Dermis microvascular lymphatic vessel endothelial cell (primary cell): ENCODE measurements at places on chromosomes 16 and 17. TPM values are rescaled to one million over a fixed set of nuclear protein-coding genes. Genes with fewer than 3 reads are reported as not detected.

DNA sequence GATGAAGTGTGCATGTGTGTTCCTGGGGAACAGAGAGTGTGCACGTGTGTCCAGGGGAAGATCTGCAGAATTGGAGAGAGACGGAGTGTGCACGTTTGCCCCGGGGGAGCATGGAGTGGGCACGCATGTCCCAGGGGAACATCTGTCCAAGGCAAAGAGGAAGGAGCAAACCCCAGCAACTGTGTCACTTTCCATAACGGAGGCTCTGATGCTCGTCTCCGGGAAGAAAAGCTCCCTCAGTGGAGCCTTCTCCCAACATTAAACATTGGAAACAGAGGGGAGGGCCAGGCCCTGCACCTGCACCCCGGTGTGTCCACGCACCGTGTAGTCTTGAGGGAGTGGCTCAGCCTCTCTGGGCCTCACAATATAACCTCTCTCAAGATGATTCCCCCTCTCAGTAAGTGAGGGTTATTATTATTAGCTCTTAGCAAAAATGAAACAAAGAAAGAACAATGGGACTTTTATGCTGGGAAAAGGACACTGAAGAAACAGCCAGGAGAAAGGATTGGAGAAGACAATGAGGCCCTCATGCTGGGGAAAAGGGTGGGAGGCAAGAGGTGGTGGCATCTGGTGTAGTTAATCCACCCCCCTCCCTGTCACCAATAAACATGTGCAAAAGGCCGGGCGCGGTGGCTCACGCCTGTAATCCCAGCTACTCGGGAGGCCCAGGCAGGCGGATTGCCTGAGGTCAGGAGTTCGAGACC, 7.6 kb downstream of the RAB40B start:
- DNase-seq = no peak

DNA sequence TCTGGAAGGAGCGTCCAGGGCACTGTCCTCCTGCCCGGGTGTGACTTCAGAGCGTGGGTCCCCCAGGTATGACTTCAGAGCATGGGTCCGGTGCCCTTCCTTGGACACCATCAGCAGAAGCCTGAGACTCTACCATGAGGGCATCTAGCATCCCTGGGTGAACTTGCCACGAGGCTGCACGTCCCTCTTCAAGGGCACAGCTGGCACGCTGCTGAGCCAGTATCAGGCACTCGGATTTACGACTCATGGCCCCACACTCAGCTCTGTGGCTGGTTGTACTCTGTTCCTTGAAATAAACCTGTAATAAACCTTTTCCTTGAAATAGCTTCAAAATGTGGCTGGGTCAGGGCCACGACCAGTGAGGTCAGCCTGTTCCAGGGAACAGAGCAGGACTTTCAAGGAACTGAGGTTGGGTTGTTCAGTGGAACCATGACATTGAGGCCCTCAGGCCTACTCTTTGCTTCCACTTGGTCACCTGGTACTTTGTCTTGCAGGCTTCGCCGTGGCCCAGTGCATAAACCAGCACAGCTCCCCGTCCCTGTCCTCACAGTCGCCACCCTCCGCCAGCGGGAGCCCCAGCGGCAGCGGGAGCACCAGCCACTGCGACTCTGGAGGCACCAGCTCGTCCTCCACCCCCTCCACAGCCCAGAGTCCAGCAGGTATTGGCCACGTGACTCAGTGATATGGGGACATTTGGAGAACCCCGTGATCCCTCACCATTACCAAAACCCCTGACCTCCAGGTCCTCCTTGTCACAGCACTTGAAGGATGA, 89.9 kb downstream of the SOCS1 start:
- no peak for DNase-seq

DNA sequence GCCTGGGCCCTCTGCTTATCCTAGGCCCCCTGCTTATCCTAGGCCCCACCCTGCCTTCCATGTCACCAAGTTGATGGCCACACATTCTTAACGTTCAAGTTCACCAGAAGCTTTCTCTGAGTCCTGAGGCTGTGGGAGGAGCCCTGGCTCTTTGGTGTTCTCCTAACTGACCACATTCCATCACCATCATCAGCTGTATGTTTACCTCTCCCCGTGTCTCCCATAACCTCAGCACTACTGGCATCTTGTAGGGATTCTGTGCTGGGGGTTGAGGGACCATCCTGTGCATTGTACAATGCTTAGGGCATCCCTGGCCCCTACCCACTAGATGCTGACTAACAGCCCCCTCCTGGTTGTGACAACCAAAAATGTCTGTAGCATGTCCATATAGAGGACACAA, 99.3 kb downstream of the NDE1 start:
- DNase-seq = no peak

TP53TG3C gene
- total RNA-seq = not detected in 2 replicates

DNA sequence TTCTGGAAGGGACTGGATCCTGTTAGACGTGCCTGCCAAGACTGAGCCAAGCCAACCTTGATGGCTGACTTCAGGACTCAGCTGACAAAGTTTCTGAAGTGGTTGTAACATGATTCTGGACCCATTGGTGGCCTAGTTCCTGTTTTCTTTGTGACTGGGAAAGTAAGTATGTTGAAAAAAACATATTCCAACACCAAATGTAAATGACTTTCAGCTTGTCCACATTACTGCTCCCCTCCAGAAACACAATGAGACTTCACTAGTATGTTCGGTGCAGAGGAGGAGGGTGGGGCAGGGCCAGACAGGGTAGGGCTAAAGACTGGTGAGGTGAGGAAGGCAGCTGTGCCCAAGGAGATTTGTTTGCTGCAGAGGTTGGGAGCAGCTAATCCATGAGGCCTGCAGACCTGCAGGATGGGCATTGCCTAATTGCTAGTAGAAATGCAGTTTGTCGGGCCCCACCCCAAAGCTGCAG, 26.4 kb downstream of the NMT1 start:
- no peak for DNase-seq

CCL22 gene
- total RNA-seq = not detected in 2 replicates

DNA sequence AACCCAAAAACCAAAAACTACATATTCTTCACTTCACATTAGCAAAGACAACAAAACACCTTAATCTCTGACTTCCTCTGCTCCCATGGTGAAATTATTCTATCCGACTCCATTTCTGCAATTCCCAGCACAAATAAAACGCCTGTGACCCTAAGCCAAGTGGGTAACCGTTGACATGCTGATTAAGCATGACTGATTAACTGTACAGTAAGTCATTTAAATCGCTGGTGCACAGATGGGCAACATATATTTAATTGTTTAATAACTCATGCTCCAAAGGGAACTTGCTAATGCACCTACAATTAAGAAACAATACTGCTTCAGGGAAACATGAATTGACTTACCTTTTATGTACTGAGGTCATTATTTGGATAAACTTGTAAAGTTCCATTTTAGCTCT, 436.7 kb downstream of the KIF2B start:
- no peak for DNase-seq

SLC16A13 gene
- 1.4 and 2.0 TPM in 2 replicates for total RNA-seq

GRCh38 chr17:77723909-77724875, 234.3 kb upstream of the TNRC6C start:
- no peak for DNase-seq

DNA sequence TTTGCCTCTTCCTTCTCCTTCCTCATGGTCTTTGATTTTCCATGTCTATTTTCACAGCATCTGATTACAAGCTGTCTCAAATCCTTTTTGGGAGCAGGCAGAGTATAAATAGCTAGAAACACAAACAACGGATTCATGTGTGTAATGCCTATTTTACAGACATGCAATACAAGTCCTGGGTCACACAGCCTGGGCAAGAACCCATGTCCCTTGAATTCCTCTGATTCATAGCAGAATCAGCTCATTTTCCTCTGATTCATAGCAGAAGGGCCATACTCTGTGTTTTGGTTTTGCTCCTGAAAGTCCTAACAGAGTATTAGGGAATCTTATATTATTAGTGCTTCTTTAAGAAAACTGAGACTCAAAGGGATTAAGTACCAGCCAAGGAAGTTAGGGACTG, 71.3 kb downstream of the IRX5 start:
- no peak for DNase-seq

PKMYT1 gene
- 2.5 and 3.6 TPM in 2 replicates for total RNA-seq

DNA sequence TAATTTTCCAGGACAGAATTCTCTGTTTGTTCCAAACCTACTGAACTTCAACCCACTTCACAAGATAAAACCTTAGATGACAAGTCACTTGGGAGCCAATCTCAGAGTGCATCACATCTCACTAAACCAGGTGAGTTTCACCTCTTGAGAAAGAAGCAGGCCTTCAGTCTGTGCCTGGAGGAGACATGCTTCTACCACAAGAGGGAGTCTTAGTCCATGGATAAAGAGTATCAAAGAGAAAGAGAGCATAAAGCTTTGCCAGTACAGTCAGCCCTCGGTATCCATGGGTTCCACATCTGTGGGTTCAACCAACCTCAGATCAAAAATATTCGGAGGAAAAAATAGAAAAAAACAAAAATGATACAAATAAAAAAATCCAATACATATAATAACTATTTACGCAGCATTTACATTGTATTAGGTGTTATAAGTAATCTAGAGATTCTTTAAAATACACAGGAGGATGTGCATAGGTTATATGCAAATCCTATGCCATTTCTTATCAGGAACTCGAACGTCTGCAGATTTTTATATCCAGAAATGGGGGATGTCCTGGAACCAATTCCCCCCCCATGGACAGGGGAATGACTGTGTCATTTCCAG, 37.7 kb downstream of the DUSP14 start:
- DNase-seq = peak; percentile 31

- DNase-seq = no peak
Measured at GRCh38 chr16:66175058-66175457, 191.4 kb upstream of the CDH5 start.

- no peak for DNase-seq
Measured at GRCh38 chr16:86403541-86404163, 106.7 kb upstream of the FOXF1 start.

GRCh38 chr16:72840631-72841381, 207.1 kb downstream of the ZFHX3 start:
- DNase-seq = no peak

TMEM88 gene
- total RNA-seq = 11.6 and 17.2 TPM in 2 replicates

- no peak for DNase-seq
Measured at GRCh38 chr17:48726916-48727286, 1.6 kb downstream of the HOXB13 start.

IST1 gene
- total RNA-seq = 118 and 153 TPM in 2 replicates

CA4 gene
- 2.3 and 14.8 TPM in 2 replicates for total RNA-seq

GRCh38 chr16:50310308-50311133, 44.2 kb downstream of the ADCY7 start:
- no peak for DNase-seq

GRCh38 chr17:55641676-55642081, 81.0 kb downstream of the TMEM100 start:
- peak; percentile 35 for DNase-seq

DNA sequence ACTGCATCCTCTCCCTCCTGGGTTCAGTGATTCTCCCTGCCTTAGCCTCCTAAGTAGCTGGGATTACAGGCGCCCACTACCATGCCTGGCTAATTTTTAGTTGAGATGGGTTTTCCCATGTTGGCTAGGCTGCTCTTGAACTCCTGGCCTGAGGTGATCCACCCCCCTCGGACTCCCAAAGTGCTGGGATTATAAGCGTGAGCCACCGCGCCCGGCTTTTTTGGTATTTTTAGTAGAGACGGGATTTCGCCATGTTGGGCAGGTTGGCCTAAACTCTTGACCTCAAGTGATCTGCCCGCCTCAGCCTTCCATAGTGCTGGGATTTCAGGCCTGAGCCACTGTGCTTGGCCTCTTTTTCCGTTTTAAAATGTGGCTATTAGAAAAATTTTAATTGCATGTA, 343.8 kb upstream of the RBFOX1 start:
- no peak for DNase-seq

MARVELD3 gene
- 0.39 and 0.51 TPM in 2 replicates for total RNA-seq

GPRC5C gene
- total RNA-seq = 2.3 and 10.0 TPM in 2 replicates

DNA sequence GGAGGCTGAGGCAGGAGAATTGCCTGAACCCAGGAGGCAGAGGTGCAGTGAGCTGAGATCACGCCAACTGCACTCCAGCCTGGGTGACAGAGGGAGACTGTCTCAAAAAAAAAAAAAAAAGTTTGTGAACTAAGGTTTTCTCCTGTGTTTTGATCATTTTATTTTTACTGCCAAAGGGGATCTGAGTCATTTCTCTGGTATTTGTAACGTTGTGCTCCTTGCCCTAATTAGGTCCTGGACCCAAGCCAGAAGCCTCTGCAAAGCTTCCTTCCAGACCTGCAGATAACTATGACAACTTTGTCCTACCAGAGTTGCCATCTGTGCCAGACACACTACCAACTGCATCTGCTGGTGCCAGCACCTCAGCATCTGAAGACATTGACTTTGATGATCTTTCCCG, 32.1 kb downstream of the IST1 start:
- no peak for DNase-seq
